Stimulated activated CD8-positive, alpha-beta memory T cell treated with anti-CD3 and anti-CD28 coated beads, Interleukin-7, amount 100 ng/mL, for 24 hours (primary cell): ENCODE measurements at places on chromosomes 11 and 22.

DNA sequence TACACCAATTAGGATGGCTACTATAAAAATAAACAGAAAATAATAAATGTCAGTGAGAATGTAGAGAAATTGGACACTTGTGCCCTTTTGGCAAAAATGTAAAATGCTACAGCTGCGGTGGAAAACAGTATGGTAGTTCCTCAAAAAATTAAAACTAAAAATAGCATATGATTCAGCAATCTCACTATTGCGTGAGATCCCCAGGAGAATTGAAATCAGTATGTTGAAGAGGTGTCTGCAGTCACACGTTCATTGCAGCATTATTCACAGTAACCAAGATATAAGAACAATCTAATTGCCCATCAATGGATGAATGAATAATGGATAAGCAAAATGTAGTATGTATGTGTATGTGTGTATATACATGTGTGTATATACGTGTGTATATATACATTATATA, 6.8 kb downstream of the OR52N2 start:
- no peak for DNase-seq

- no peak for DNase-seq
These were observed 14.5 kb upstream of the APLNR start for GRCh38 chr11:57251491-57252104.

DNA sequence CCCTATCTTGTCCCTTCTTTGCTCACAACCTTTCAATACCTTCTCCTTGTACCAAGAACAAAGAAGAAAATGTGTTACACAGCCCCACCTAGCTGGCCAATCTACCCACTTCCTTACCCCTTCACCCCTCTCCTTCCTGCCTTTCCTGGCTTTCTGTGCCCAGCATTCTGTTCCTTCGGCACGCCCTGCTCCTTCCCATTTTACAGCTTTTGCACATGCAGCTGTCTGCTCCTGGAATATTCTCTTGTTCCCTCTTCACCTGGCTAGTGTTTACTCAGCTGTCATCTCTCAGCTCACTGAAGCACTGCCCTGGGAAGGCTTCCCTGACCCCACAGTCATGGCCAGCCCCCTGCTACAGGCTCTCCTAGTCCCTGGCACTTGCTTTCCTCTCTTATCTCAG, 30.7 kb downstream of the SERPINH1 start:
- DNase-seq = no peak

GRCh38 chr11:67996622-67997474, 7.0 kb downstream of the UNC93B1 start:
- DNase-seq = no peak

- DNase-seq = no peak
These were observed 30.0 kb upstream of the SMCO4 start for GRCh38 chr11:93573184-93573583.

GRCh38 chr11:130448416-130449309, at the start of gene ADAMTS15:
Gene ADAMTS15 (plus strand): TSS chr11:130448645. CDS start chr11:130448974, 329 bp downstream.
- no peak for DNase-seq

- no peak for DNase-seq
These were observed 2.3 kb downstream of the NARS2 start for GRCh38 chr11:78572394-78572793.

- DNase-seq = no peak
These were observed 2.4 kb downstream of the LMO1 start for GRCh38 chr11:8261291-8261690.

GRCh38 chr11:27472398-27473016, at the start of gene LGR4:
Gene LGR4 (minus strand): TSS chr11:27472790. CDS start chr11:27472302, 488 bp downstream.
- peak; percentile 22 for DNase-seq

GRCh38 chr11:63404161-63404935, 34.8 kb downstream of the SLC22A9 start:
- no peak for DNase-seq

- DNase-seq = no peak
These were observed 36.9 kb downstream of the F2 start for GRCh38 chr11:46755962-46756361.

DNA sequence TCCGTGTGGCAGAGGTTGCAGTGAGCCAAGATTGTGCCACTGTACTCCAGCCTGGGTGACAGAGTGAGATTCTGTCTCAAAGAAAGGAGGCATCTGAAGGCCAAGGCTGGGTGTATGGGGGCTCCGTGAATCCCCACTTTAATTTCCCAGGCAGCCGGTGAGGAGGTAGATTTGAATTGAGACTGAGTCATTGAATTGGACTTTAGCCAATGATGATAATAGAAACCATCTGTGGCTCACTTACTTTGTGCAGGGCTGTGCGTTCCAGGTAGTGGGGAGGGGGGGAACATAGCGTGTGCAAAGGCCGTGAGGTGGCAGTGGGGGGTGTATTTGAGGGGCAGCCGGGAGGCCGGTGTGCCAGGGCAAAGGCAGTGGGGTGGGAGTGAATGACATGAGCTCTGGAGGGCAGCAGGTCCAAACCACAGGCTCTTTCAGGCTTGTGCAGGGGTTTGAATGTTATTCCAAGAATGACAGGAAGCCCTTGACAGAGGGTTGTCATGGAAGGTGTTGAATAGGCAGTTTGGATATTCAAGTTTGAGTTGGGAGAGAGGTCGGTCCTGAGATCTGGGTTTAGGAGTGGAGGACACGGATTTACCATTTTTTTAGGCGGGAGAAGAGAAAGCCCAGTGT, 6.1 kb downstream of the ARHGAP8 start:
- no peak for DNase-seq

DNA sequence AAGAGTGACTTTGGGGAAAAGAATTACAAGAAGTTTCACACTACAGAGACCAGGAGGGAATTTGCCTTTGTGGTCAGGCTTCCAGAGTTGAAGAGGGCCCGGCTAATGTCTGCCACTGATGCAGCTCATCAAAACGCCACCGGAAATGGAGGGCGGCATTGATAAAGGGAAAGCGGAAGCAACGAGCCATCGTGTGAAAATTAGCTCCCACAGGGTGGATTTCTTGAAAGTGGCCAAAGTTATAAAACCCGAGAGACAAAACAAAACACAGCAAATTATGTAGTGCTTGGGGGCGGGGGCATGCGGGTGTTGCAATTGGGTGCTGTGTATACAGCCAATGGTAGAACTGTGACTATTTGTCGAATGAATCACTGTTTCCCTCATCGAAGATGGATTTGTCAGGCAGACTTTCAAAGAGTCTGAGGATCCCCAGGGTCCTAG, 113.0 kb downstream of the ADAMTS15 start:
- no peak for DNase-seq

GRCh38 chr11:61814247-61814957, 2.4 kb downstream of the FADS1 start:
- no peak for DNase-seq

GRCh38 chr11:85740481-85741400, 54.7 kb upstream of the CCDC89 start:
- no peak for DNase-seq

DNA sequence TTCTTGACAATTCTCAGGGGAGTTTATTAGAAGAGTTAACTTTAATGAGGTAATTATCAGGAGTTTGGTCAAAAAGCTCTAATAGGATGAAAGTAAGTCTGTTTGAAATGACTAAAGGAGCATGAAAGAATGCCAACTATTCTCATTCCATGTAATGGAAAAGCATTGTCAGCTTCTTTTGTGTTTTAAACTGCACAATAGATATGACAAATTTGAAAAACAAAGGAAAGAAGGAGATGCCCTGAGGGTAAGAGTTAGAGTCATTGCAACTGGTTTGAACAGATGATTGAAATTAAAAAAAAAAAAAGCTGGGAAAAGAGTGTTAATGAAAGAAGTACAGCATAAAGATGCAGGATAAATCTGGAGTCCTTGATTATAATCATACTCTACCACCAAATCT, 296.8 kb upstream of the FOLH1 start:
- DNase-seq = no peak

DNA sequence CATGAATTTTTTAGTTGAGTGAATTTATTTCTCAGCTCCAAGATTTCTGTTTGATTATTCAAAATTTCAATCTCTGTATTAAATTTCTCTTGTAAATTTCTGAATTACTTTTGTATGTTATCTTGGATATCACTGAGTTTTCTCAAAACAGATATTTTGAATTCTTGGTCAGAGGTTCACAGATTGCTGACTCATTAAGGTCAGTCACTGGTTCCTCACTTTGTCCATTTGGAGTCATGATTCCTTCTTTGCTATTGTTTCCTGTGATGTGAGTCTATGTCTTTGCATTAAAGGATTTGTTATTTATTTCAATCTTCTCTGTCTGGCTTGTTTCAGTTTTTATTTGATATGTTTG, 10.2 kb upstream of the IL17RA start:
- no peak for DNase-seq

GRCh38 chr11:44379141-44380008, 69.4 kb upstream of the ALX4 start:
- no peak for DNase-seq
